Stimulated activated CD4-positive, alpha-beta T cell treated with anti-CD3 and anti-CD28 coated beads, Interleukin-15, amount 100 ng/mL, for 1 hour (primary cell): ENCODE measurements at places on chromosomes 12 and 14.

- DNase-seq, result no peak
These were observed 77.5 kb upstream of the EEA1 start for GRCh38 chr12:93006471-93007208.

- no peak for DNase-seq
These were observed 34.6 kb downstream of the LMNTD1 start for GRCh38 chr12:25518512-25518911.

DNA sequence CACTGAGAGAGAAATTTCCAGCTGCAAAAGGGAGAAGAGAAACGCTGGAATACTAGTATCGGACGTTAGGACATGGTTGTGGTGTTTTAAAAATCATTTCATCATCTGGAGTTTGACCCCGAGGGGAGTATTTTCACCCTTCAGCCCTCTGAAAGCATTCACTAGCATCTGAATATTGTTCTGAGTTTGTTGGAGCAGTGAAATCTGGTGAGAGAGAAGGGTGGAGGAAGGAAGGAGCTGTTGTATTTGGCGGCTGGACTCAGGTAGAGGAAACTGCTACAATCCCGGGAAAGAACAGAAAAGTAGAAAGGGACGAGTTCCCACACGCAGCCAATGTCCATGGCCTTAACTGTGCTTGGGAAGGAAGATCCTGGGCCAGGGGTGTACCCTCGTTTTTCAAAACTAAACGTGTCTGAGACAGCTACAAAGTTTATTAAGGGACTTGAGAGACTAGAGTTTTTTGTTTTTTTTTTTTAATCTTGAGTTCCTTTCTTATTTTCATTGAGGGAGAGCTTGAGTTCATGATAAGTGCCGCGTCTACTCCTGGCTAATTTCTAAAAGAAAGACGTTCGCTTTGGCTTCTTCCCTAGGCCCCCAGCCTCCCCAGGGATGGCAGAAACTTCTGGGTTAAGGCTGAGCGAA lies 896 bp upstream of the CDKN1B start:
- DNase-seq, result no peak

DNA sequence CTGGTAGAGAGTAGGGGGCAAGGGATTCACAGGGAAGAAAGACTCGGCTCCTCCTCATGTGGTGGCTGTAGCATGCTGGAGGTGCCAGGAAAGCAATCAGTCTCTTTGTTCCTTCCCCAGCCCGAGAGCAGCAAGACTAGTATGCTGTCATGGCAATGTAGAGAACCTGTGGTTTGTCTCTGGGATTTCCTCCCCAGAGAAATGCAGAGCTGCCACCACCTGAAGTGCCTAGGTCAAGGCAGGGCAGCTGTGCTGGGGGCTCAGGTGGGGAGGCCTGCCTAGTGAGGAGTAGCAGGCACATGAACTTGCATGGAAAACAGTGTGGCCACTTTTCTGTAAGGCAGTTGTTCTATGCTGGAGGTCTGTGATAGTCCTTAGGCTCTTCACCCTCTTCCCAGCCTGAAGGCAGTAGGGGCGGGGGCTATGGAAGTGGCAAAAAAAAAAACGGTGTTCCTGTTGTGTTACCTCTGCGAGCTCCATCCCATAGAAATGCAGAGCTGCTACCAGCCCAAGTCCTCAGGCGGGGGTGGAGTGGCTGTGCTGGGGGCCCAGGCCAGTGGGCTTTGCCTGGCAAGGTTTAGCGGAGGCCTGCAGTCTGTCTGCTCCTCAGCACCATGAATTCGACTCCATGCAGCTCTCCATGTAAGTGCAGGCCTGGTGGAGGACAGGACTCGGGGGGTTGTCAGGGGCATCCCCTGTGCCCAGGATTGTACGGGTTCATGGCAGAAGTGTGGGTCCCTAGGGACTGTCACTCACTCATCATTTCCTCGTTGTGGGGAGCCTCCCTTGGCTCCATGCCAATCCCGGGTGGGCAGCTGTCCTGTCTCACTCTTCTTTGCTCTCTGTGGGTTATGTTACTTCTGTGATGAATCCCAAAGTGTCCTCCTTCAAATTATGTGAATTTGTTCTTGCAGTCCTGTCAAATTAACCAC lies 4.1 kb upstream of the CLEC4D start:
- no peak for DNase-seq

- DNase-seq, result no peak
These were observed 485.7 kb downstream of the ZFP36L1 start for GRCh38 chr14:68306934-68307789.

- no peak for DNase-seq
These were observed 33.4 kb upstream of the TXNRD1 start for GRCh38 chr12:104182144-104182543.

DNA sequence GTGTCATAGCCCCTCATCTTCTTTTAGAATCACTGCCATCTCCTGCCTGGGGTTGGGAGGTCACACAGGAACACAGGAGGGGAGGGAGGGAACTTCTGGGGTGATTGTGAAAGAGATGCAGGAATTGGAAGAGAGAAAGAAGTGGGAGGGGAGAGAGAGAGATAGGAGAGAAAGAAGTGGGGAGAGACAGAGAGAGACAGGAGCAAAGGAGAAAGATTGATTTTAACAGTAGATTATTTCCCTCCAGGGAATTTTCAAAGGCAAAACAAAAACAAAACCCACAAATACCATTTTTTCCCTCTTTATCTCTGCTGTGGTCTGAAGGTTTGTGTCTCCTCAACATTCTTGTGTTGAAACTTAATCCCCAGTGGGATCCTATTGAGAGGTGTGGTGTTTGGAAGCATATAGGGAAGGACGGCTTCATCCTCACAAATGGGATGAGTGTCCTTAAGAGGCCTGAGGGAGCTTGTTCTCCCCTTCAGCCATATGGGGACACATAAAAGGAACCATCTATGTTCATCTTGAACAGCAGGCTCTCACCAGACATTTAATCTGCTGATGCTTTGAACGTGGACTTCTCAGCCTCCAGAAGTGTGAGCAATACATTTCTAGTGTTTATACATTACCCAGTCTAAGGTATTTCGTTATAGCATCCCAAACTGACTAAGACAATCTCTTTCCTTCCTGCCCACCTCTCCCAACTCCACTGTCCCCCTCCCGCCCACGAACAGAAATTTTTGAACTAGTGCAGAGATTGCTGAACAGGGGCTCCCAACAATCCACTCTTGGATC lies 134.9 kb upstream of the MAX start:
- DNase-seq, result no peak

DNA sequence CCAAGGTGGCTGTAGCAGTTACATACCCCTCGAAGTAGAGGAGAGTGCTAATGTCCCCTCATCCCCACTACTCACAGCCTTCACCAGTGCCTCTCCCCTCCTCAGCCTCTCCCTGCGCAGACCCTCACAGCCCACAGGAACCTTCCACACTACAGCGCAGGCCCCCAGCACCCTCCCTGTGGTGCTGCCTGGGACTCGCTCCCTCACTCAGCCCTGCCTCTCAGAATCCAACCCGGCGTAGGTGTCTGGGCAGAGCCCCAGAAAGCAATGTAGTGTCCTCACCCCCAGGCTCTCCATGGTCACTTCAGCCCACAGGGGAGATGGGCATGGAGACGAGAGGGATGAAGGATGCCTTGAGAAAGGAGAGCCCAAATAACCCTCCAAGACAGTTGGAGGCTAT lies 10.9 kb upstream of the ZNF740 start:
- DNase-seq, result no peak

- DNase-seq, result no peak
These were observed 50.0 kb upstream of the EVL start for GRCh38 chr14:100015251-100015655.

DNA sequence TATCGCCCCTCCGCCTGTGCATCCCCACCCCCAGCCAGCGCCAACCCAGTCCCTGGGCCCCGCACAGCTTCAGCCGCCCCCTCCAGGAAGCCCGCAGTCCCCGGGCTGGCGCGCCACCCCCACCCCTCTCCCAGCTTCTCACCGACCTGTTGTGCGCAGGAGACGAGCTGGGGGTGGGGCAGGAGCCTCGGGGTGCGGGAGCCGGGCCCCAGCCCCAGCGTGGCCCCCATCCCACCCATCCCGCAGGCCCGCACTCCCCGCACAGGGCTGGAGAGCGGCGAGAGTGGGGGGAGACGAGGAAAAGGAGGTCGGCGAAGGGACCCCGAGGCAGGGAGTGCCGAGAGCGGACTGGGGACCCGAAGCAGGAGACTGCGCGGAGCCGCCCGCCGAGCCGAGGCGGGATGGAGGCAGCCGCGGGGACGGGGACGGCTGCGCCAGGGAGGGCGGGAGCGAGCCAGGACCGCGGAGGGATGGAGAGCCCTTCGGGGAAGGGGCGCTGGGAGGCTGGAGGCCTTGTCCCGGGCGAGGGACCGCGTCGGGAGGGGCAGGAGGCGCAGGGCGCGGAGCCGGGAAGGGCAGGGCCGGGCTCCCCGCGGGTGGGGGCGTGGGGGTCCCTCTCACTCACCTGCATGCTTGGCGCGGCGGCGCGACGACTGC lies 498 bp downstream of the PIANP start:
- DNase-seq, result no peak

- DNase-seq, result no peak
These were observed 537.6 kb upstream of the TMEM132C start for GRCh38 chr12:127729381-127729780.

- no peak for DNase-seq
These were observed 35.7 kb downstream of the FOXA1 start for GRCh38 chr14:37559386-37559785.

DNA sequence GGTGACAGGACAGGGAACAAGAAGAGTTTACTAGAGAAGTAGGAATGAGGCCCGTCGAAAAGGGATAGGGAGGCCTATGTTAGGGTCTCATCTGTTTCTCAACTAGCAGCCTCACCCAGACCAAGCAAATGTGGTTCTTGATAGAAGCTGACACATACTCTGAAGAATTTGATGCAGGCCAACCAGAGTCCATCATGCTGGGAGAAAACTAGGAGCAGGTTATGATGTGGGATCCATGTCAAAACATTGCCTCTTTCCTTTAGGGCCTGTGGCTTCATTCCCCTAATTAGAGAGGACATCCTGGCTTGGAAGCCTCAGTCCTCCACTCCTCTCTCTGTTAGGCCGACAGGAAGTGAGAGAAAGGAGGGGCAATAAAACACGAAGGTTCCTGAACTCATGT lies 122.8 kb downstream of the NTF3 start:
- no peak for DNase-seq

DNA sequence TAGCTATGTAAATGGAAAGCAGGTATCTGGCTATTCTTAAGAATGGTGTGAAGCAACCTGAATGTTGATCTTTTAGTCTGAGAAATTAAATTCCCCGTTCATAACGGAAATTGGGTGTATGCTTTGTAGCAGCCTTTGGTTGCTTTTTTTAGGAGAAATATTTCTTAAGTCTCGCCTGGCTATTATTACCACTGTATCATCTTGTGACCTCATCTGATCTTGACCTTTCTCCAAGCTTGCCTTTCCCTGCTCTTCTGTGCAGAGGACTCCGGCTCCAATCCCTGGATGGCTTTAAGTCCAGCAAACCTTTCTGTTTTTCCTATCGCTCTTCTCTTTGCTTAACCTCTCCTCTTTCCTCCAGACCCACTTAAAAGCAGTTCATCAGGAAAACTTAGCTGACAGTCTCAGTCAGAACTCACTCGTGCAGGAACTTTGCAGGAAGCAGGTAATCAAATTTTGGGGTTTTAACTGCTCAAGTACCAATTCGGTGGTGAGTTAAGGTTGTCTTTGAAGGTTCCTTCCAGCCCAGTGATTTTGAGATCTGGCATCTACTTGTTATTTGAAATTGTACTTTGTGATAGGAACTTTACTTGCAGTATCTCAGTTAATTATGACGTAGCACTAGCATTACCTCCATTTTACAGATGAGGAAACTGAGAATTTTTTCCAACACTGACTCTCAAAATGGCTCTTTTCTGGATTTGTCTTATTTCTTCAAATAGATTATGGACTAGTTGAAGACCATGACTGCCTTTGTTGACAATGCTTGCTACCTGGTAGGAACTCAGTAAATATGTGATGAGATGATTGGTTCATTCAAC lies 14.1 kb downstream of the PPFIBP1 start:
- no peak for DNase-seq

DNA sequence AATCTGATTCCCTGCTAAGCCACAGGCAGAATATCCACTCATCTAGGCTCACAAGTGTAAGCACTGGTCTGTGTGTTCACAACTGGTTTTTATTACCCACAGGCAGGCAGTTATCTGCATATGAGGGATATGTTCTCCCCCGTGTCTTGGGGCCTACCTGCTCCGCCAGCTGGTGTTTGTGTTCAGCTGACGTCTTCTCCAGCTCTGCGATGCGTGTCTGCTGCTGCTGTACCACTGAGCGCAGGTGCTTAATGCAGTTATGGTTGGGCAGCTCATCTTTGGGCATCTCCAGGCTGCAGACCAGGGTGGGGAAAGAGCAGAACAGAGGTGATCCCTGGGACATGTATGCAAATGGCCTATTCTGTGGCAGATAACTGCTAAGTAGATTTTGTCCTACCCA lies 13.7 kb downstream of the RNF41 start:
- no peak for DNase-seq

GRCh38 chr14:74240794-74241651 lies 1.8 kb downstream of the VSX2 start:
- no peak for DNase-seq

DNA sequence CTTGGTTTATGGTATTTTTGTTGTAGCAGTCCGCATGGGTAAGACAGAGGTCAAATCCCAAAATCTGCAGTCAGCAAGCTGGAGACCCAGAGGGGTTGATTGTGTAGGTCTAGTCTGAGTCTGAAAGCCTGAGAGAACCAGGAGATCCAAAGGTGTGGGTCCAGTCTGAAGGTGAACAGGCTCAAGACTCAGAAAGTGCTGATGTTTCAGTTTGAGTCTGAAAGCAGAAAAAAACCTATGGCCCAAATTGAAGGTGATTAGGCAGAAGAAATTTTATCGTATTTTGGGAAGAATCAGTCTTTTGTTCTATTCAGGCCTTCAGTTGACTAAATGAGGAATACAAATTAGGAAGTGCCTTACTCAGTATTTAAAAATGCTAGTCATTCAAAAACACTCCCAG lies 807.8 kb upstream of the FOXG1 start:
- no peak for DNase-seq

GRCh38 chr14:24238123-24238522 lies 4.3 kb downstream of the TINF2 start:
- DNase-seq, result no peak
